ENCODE measurements at places on chromosomes 6 and 20.

DNA sequence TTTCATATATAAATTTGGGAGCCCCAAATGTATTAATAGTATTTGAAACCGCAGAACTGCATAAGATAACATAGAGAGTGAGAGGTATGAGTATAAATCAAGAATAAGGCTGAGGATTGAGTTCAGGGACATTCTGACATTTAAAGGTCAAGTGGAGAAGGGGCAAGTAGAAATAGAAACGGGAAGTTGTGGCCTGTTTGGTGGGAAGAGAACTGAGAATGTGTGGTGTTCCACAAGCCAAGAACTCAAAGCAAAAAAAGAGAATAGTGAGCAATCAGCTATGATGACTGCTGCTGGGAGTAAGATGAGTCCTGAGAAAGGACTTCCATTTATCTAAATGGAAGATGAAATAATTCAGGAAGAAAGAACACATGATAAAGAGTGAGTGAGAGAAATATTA is 418.4 kb downstream of the CD109 start:
- DNase-seq = no peak

- no peak for DNase-seq
Measured at GRCh38 chr6:154356113-154356512, 490 bp downstream of the IPCEF1 start.

DNA sequence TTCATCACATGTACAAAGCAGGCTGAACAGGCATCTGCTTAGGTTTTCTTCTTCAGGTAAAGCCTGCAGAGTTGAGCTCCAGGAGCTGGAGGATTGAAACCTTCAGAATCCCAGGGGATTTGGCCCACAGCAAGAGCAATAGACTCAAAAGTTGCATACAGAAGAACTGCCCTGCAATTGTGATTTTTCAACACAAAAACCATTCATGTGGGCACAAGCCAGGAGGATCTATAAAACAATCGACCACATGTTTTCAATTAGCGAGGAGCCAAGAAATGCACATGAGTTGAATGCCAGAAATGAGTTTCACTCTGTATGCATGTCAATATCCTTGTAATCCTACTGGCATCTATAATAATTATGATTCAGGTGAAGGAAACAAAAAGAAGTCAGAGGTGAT is 576.4 kb downstream of the HDGFL1 start:
- no peak for DNase-seq

DNA sequence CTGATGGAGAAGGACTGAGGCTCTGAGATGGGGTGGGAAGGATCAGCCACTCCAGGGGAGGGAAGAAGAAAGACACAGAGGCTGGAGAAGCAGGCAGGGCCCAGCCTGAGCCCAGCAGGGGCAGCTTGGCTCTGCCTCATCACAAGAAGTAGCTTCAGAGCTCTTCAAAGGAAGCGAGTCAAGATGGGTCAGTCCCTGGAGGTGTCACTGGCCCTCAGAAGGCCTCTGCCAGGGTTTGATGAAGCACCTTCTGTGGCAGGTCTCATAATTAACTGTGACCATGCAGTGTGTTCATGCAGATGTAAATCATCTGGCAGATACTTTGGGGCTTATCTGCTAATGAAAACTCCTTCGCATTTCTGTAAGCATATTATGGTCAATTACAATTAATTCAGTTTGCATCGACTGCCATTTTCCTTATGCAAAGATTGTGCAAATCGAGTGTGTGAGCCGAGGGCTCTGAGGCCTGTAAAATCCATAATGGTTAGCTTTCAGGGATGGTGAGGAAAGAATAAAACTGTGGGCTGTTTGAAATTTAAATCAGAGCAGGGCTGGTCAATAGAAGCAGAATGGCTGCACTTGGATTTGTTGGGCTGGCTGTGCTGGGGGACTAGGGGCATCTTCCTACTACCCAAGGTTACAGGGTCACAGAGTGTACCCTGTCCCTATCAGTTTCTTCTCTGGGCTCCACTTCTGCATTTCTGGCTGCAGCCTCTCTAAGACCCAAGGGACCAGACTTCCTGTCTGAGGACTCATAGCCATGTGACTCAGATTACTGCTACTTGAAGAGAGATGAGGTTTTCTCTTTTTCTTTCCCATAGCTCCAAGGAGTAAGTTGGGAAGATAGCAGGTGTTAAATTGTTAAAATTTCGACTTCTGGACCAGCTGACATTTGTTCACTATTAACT is 376.6 kb downstream of the DHX35 start:
- no peak for DNase-seq

DNA sequence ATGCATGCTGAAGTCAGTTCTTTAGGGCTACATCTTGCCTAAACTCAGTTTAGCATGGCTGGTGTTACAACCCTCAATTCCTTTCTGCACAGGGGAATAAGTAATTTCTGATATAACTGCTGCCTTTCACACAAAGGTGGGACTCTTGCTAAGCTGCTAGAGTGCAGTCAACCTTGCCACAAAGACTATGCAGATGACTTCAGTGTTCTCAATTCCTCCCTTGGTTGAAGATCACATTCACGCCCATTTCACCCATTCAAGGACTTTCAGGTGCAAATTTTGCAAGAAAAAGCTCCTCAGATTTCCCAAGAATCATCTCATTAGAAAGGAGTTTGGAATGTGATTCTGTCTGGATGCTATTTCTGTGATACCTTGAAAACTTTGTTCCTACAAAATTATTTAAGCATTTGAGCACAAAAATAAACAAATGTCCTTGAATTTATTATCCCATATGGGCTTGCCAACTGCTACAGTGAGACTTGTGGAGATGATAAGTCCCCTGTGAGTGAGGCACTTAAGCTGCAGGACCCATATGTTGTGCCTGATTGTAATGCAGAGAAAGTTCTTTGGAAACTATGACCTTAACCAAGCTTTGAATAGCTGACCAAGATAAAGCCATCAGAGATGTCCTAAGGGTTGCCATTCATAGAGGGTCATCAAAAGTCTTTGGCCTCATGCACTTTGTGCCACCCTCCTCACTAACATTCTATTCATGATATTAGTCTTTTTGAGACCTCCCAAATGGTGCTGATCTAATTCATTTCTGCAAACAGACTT is 111.8 kb downstream of the PLCB4 start:
- DNase-seq = no peak

GRCh38 chr6:13722880-13723279 is 11.2 kb upstream of the RANBP9 start:
- no peak for DNase-seq

Data from activated CD4-positive, alpha-beta T cell treated with anti-CD3 and anti-CD28 coated beads, Interleukin-2, amount 50 U/mL, for 16 hours (primary cell).